ENCODE measurements at places on chromosomes 5 and 9. TPM values are rescaled to one million over a fixed set of nuclear protein-coding genes. Genes with fewer than 3 reads are reported as not detected.

DNA sequence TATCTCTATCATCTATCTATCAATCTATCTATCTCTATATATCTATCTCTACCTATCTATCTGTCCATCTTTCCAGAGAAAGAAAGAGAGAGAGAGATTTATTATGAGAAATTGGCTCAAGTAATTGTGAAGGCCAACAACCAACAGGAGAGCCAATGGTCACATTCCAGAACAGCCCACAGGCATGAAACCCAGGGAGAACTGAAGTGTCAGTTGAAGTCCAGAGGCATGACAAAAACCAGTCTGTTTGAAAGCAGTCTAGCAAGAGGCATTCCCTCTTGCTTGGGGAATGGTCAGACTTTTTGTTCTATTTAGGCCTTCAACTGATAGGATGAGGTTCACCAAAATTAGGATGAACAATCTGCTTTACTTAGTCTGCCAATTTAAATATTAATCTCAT lies 87.6 kb upstream of the PLCXD3 start:
- no peak for DNase-seq

- no peak for DNase-seq
Measured at GRCh38 chr9:101037430-101037829, 8.9 kb downstream of the PLPPR1 start.

Gene MYMK
- not detected for total RNA-seq

Gene LCN10
- 0.53 TPM for total RNA-seq

GRCh38 chr9:79575547-79575946 lies 3.8 kb downstream of the TLE4 start:
- DNase-seq, result no peak

DNA sequence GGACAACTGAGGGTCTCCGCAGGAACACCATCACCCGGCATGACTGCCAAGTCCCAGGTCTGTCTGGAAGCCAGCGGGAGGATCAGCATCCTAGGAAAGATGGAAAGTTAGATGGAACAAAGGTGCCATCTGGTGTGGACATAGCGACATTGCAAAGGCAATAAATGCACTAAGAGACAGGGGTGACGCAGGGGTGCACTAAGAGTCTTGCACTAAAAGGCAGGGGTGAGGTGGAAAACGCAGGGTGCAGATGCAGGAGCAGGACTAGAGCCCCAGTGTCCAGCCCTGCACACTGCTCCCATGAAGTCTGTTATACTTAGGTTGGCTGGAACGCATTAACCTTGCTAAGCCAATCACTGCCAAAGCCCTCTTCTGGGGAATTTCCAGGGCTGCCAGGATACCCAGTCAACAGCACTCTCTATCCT lies 15.5 kb downstream of the ATOX1 start:
- peak; percentile 41 for DNase-seq

DNA sequence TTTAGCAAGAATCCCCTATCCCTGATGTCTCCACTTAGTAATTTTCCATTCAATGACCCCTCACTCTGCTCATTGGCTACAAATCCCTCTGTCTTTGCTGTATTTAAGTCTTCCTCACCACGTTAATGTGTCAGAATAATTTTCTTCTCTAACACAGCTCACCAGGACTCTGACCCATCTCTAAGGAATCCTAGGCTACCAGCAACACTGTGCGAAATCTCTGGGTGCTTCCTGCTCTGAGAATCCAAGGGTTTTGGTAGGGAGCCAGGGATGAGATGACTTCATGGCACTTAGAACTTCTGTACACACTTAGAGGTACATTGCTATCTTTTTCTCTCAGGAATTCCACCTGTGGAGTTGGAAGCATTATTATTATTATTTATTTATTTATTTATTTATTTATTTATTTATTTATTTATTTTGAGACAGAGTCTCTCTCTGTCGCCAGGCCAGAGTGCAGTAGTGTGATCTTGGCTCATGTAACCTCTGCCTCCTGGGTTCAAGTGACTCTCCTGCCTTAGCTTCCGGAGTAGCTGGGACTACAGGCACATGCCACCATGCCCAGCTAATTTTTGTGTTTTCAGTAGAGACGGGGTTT lies 53.5 kb downstream of the FOXI1 start:
- no peak for DNase-seq

DNA sequence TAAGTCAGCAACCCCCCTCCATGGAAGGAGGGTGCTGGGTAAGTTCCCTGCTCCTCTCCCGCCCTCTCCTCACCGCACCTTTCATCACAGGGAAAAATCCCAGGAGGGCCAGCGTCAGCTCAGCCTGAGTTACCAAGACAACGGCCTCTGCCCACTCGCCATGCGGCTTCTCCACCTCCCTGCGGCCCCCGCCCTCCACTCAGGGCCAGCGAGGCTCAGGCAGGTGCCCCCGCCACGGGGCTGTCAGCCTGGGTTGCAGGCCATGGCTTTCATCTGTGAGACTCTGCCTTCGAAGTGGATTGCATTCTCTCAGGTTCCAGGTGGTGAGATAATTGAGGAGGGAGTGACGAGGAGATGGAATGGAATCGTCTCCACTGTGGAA lies 27.2 kb upstream of the LAMC3 start:
- no peak for DNase-seq

Gene LEAP2
- 23.9 TPM for total RNA-seq

- DNase-seq, result no peak
Measured at GRCh38 chr5:34844106-34844505, 5.1 kb downstream of the TTC23L start.

DNA sequence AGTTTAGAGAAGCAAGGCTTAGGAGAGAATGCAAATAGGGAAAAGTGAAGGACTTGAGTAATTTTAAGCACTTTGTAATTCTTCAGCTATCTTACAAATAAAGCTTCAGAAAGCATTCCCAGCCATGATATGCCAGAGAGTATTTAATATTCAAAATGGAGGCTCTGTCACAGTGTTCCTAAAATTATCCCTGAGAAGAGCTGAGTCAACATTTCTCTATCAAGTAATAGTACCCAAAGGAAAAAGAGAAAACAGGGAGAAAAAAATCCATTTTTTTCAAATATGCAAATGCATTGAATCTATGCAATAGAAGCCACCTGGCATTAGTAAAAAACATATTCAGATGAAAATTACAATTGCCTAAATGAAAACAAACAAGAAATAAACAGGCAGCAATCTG lies 392.6 kb upstream of the FAM174A start:
- no peak for DNase-seq

Gene FOXD4L3
- not detected for total RNA-seq

Gene MOB3B
- total RNA-seq, result 0.03 TPM

Gene FST
- 38.6 TPM for total RNA-seq

DNA sequence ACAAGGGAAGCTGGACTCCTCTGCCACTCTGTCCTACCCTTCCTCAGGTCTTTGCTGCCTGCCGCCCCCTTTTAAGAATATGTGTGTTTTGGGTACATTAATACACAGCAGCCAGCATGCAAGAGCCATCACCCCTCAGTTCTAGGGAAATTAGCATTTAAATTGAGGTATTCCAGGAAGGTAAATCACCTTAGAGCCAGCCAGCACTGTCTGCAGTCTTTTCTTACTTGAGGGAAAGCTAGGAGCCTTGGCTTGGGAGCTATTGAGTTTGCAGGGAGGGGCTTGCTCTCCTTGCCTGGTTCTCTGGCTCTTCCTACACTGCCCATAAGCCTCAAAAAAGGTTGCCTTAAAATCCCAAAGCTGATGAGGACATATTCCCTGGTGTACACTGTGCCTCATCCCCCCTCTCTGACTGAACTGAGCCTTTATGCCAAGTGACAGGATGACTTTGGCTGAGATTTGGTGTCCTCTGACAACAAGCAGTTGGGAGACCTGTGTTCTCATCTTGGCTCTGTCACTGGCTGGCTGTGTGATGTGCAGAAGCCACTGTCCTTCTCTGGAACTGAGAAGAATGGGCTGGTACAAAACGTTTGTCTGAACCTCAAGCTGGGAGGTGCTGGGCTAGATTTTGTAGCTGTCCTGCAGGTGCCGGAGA lies 54.1 kb downstream of the TRIM32 start:
- no peak for DNase-seq

DNA sequence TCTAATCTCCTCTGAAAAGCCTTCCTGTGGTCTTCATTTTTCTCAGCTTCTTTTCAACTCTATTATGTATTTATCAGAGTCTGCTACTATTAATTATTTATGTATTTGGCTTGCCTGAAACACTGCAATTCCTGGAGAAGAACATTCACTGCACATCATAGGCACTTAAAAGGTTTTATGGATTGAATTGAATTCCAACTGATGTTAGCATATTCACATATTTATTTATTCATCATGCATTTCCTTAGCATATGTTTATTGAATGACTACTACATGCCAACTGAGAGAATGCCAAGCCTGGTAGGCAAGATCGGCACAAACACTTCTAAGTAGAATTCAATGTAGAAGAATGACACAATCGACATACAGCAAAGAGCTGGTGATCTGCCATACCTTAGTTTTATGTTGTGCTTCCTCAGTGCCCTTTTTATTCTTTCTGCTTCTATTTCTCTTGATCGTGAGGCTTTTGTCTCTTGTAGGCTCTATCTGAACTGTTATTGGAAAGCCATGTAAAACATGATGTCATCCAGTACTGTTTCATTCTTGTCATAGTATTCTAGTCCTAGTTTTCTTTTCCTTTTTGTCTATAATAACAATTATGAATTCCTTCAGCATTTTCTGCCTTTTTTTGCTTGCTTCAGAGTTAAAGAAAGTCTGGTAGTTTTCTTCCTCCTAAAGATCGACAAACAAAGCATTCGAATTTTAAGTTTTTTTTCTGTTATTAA lies 454.2 kb downstream of the TLE4 start:
- no peak for DNase-seq

DNA sequence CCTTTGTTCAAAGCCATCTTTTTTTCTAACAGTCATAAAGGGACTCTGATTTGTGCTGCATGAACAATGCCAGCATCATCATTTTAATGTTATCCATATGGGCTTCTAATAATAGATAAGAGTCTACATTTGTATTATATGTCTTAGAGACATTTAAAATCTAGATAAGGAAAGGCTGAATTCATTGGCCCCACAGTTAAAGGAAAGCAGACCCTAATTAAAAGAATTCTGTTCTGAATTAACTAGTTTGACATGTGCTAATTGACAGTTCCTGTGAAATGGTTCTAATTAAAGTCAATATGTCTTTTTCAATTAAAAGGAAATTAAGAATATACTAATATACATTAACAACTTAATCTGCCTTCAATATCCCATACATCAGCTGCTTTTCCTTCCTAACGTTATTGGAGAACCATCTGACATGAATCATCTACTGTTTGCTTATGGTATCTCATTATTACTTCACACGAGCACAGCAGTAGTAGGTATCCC lies 104.7 kb downstream of the NR2F1-AS1 start:
- no peak for DNase-seq

Gene IFNB1
- total RNA-seq, result not detected

- peak; percentile 9 for DNase-seq
Measured at GRCh38 chr5:141713616-141714309, 31.7 kb upstream of the ARAP3 start.

DNA sequence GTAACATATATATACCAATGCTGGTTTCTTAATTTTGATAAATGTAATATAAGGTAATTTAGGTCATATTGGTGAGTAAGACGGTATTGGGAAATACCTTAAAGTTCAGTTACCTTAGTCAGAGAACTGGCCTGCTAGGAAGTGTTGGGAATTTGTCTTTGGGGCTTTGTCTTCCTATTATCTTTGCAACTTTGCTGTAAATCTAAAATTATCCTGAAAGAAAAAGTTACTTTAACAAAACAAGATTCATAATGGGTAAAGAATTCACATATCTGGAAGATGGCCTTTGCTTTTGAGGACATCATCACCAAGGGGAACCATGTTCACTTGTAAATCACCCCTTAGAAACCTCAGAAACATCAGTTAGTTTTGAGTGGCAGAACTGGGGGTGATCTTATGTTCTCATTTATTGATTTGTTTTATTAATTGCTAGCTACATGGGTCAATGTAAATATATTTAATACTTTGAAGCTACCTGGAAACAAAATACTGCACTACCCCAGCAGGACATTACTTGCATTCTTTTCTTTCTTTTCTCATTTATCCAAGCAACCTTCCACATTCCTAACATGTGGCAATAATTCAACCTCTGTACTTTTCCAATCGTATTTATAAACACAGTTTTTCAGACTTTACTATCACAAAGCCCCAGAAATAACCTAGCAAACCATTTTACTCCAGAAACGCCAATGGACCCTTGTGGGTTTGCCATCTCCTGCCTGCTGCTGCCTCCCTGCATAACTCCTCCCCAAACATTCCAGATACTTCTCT lies 41.4 kb downstream of the GLIS3 start:
- no peak for DNase-seq

Gene BTNL8
- not detected for total RNA-seq

Gene IFNE
- not detected for total RNA-seq

GRCh38 chr5:87268970-87269377 lies 1.3 kb downstream of the RASA1 start:
- DNase-seq, result no peak

Gene DRD1
- total RNA-seq, result not detected

- DNase-seq, result peak; percentile 74
Measured at GRCh38 chr9:136484153-136485048, 1.6 kb upstream of the SEC16A start.

DNA sequence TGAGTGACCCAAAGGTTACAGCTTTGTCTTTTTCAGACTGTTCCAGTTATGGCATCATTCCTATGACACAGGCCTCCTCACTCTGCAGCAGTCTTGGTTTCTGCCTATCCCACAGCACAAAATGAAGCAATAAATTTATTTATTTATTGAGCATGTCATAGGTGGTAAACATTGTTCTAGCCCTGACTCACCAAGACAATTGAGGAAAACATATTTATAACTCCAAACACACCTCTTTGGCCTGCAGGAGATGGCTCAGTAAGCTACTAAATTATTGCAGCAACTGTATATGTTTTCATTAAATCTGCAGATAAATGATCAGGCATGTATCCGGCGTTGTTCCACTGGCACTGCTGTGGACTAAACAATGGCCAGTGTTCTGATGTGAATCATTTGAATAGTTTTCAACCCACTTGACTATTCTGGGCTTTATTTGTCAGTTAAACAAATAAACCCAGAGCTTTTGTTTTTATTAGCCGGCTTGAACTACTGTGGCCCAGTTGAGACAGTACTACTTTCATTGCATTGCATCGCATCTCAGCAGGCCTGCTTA lies 83.2 kb downstream of the FOXD1 start:
- no peak for DNase-seq

GRCh38 chr9:70484232-70485130 lies 70.0 kb upstream of the KLF9 start:
- DNase-seq, result peak; percentile 59

Gene PCDHA13
- total RNA-seq, result 0.04 TPM

GRCh38 chr9:121393318-121393717 lies 23.3 kb upstream of the STOM start:
- DNase-seq, result no peak

DNA sequence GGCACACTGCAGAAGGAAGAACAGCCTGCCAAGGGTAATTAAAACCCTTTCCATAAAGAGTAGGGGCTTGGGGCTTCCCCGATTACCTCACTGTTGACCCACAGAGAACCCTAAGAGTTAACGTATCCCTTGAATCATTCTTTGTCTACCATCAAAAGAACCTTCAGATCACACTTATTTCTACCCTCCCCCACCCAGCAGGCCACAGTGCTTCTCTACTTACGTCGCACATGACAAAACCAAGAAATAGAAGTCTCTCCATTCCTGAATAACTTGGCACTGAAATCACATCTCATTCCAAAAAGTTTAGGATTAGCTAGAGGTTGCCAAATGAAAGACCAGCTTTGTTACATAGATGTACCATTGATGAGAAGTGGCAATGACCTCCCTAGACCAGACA lies 268.7 kb upstream of the GAS1 start:
- DNase-seq, result no peak
